AML-193 (cell line): ENCODE measurements at places on chromosomes 6 and 20.

GRCh38 chr6:37129566-37129965, 40.4 kb upstream of the PIM1 start:
- no peak for DNase-seq

DNA sequence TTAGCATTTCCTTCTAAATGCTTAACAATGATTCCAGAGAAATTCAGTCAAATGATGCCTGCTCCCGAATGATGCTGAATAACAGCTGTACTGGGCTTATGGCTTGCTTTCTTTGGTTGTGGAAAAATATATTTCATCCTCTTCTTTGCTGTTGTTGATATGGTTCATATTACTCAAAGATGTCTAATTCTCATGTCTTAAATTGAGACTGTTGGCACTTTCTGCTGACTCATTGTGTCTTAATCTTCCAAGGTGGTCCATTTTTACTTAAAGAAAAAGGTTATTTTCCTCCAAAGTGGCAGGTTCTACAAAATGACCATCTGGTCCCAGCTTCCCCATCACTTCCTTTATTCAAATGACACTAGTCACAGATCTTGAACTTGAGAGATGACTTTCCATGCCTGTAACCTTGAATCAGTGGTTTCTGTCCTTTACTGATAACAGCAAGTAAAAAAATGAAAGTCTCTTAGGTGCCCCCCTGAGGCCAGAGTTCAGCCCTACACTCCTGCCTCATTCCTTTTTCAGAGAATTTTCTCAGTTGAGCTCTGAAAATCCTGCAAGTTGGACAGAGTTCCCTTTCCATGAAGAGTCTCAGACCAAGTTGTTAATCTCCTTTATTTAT, 6.9 kb downstream of the SNAP25 start:
- DNase-seq = no peak

DNA sequence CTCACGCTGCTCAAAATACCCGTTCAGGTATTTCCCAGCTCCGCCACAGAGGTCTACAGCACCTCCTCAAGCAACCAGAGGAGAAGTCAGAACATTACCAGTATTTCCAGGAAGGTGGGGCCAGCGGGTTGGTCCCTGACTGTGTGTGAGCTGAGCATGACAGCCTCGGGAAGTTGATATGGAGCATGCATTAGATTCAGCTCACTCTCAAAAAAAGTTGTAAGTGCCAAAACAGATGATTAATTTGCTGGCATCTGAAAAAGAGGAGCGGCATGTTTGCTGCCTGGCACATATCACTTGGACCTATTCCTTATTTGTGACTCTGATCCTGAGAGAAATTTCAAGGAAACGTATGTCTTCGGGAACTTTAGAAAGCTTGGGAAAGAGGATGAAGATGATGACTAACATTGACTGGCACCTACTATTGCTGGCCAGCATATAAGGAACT, 32.3 kb downstream of the ELOVL2 start:
- DNase-seq = no peak

DNA sequence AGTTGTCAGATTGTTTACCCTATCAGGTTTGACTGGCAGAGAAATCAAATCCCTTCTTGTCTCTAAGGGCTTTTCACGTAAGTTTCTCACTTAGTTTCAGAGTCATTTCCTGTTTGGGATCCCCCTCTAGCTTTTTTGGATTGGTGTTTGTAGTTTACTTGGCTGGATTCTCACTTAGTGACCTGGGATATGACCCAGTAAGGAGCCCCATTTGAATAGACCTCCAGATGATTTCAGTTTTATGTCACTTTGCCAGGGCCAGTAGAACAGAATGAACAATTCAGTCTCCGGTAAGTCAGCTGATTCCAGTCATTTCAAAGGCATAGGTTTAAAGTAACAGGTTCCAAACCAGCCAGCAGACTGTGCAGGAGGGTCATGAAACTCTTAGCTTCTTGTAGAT, 8.2 kb downstream of the FAM135A start:
- no peak for DNase-seq

DNA sequence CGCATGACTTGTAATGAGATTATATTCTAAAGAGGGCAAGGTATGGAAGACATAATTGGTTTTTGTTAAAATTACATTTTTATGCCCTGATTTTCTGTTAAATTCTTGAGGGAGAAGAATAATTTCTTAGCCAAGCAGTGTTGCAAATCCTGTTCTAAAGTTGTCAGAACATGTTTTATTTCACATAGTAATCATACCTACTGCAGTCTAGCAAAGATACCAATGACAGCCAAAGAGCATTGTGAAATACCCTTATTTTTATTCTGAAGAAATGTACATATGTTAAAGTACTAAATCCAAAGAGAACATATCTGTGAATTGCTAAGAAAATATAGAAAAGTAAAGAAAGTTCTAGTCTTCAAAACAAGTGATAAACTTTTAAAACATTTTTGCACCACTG, 39.6 kb upstream of the SMIM8 start:
- no peak for DNase-seq

- DNase-seq = no peak
These were observed 646.6 kb downstream of the HACE1 start for GRCh38 chr6:104212977-104213668.

DNA sequence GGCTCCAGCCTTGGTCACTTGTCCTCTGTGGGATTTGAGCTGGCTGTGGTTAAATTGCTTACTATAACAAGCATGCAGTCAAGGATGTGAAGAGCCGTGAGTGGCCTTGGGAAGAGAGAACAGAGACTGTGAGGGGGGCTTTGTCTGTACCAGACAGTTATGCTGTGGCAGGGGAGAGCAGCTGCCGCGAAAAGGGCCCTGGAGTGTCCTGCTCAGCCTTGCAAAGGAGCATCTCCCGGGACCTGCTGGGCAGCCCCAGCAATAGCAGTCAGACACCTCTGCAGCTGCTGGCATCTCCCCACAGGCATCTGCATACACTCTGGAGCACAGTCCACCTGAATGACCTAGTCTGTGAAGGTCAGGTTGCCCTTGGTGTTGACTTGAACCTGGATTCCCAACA, 6.3 kb downstream of the EBF4 start:
- DNase-seq = no peak

- DNase-seq = no peak
These were observed 343.2 kb downstream of the CDH4 start for GRCh38 chr20:61595216-61595615.

DNA sequence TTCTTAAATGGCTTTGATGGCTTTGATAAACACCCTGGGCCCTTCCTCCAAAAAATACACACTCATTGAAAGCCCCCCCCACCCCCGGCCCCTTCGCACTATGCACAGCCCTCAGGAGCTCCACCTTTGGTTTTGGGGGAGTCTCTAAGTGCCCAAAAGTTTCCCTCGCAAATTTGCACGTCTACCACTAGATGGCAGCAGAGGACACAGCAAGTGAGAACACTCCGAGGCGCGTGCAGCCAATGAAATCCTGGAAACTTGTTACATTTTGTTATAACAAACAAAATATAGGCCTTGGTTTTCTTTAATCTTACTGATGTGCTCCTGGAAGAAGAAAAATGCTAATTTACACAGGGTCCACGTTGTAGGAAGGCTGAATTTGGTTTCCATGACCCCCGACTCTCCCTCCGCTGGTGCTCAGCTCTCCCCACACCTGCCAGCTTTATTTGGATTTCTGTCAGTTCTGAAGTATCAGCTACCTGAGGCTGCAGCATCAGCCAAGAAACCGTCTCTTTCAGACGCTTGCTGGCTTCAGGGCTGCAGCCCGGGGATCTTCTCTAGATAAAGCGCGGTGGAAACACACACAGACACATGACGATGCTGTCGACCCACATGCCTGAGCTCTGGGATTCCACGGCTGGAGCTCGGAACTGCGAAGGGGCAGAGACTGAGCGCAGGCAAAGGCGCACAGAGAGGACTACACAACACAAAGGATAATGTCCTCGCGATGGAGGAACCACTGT, 148.3 kb upstream of the RPS6KA2 start:
- DNase-seq = peak; percentile 63

DNA sequence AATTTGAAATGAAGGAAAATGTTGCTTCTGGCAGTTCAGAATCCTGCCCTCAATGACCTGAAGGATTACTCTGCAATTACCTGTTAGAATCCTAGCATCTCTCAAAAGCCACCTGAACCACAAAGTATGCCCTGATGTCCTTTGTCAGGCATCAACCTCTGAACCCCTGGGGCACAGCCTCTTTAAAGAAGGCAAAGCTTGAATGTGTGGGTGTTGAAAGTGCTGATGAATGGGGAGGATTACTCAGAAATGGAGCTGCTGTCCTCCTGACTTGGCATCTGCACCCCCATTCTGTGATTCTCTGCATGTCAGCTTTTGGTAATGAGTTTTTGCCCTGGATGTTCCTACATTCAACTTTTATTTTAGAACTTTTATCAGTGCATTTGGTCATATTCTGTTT, 179.2 kb downstream of the PKHD1 start:
- no peak for DNase-seq

DNA sequence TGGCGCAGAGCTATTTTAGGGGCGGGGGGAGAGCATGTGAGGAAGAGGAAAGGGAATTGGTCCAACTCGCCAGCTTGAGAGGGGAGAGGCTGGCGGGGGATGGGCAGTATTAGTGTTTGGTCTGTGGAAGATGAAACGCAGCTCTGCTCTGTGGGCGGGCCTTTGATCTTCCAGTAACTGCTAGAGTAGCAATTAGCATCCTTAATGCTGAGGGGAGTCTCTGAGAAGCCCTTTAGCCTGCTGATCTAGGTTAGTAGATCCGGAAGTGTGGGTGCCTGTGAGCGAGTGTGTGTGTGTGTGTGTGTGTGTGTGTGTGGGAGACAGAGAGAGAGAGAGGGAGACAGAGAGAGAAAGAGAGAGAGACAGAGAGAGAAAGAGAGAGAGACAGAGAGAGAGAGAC, 117.2 kb upstream of the BACH2 start:
- DNase-seq = no peak

GRCh38 chr20:46087161-46087560, 2.6 kb downstream of the NCOA5 start:
- peak; percentile 21 for DNase-seq

DNA sequence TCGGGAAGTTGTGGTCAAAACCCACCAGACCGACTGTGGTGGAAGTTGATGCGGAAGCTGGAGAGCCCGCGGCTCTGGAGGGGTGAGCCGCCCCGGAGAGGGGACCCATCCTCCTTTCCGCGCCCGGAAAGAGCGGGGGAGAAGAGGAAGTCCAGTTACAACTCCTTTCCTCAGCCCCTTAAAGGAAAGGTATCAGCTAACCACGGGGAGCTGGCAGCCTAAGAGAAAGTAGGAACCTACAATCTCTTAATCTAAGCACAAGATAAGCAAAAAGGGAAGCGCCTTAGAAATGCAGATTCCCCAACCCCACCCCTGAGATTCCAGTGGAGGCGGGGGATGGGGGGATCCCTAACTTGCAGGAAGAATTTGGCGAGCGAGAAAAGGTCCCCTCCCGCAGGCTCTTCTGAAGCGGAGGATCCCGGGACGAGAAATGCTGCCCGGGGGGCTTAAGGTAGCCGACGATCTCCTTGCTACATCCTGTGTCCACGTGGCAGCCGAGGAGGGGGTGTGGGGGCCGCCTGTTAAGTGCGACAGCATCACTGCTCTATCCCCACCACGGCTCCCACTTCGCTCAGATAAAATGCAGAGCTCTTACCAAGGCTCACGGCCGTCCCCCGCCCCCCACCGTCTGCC, 87.5 kb downstream of the ZFP64 start:
- peak; percentile 77 for DNase-seq
